ENCODE measurements at places on chromosomes 3 and 15.
A peak's percentile ranks its signal among the peaks of the same experiment; 100 is the strongest.

- no peaks in the 10 kb centered on the region for H3K36me3 ChIP-seq
- H3K4me3 ChIP-seq = no peak overlapping the region
- DNase-seq = no peak
- H3K27ac ChIP-seq = no peak overlapping the region
Measured at GRCh38 chr3:64954995-64955636, 267.3 kb upstream of the ADAMTS9 start.

- H3K4me1 ChIP-seq = no peaks in the 10 kb centered on the region
- H3K27me3 ChIP-seq = peaks cover 5% of the 10 kb centered on the region
- H3K4me3 ChIP-seq = no peak overlapping the region
- no peak overlapping the region for H3K27ac ChIP-seq
- no peak for DNase-seq
- no peaks in the 10 kb centered on the region for H3K36me3 ChIP-seq
Measured at GRCh38 chr15:71187078-71187477, 71.8 kb downstream of the THSD4 start.

DNA sequence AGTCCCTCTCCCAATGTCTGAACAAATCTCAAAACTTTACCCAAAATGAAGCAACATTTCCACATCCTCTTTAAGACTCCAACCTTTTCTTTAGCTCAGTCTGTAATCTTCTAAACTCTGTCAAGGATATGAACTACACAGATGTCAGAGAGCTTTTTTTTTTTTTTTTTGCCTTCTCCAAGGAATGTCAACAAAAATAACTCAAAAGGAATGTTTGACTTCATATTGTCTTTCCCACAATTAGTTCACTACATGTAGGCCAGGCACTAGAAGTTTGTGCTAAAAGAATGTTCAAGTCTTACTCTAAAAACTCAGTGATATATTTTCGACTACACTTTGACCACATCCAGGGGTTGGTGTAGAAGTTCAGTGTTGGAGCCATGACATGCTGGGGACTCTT lies 37.1 kb downstream of the ADAMTS9 start:
- no peak for DNase-seq
- no peak overlapping the region for H3K4me3 ChIP-seq
- H3K27me3 ChIP-seq = no peaks in the 10 kb centered on the region
- H3K36me3 ChIP-seq = no peaks in the 10 kb centered on the region

GRCh38 chr3:49807431-49808114 lies 4.5 kb downstream of the INKA1 start:
- DNase-seq = no peak
- H3K4me3 ChIP-seq = no peak overlapping the region
- H3K4me1 ChIP-seq = peaks cover 64% of the 10 kb centered on the region
- H3K27ac ChIP-seq = peak overlapping the region; percentile 92
- no peaks in the 10 kb centered on the region for H3K27me3 ChIP-seq

- H3K27me3 ChIP-seq = no peaks in the 10 kb centered on the region
- peak overlapping the region; percentile 100 for H3K27ac ChIP-seq
- DNase-seq = no peak
Measured at GRCh38 chr3:14177580-14178246, 688 bp downstream of the XPC start.
